Activated T-cell treated with anti-CD3 and anti-CD28 coated beads for 1 hour (primary cell): ENCODE measurements at places on chromosomes 3 and 15.

GRCh38 chr3:15645246-15645645 lies 43.7 kb downstream of the BTD start:
- DNase-seq: no peak

DNA sequence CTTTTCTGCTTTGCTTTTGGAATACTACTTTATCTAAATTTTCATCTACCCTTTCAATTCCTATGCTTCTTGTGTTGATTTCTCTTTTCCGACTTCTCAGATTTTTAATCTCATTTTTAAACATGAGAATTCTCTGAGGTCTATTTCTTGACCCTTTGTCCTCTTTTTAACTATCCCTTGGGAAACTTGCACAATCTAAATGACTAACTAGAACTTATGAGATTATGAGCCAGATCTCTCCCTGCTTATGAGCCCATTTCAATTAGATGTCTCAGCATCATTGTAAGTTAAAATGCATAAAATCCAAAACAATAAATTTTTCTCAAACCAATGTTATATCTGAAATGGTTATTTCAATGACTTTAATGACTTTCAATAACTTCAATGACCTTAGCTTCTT lies 296.9 kb upstream of the AGTR1 start:
- DNase-seq: no peak

- DNase-seq: no peak
Measured at GRCh38 chr15:62164396-62165103, 535 bp downstream of the C2CD4B start.

GRCh38 chr15:74543583-74543982 lies 2.6 kb downstream of the ARID3B start:
- DNase-seq: no peak

DNA sequence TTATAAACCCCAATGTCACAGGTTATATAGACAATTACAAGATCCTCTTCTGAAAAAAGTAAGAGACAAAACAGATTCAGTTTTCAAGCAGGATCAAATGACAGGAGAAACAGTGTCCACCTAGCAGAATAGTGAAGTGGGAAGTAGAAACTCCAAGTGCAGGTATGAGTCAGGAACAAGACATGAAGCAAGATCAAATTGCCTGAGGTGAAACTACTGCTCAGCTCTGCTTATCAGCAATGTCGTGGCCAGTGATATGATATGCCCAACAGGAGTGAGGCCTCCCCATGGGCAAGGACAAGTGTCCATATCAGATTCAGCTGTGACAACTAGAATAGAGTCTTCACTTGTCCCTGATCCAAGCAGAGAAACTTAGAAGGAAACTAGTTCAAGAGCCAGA lies 100.0 kb downstream of the ZMAT3 start:
- no peak for DNase-seq

GRCh38 chr3:186239321-186239720 lies 122.7 kb downstream of the DGKG start:
- DNase-seq: no peak

DNA sequence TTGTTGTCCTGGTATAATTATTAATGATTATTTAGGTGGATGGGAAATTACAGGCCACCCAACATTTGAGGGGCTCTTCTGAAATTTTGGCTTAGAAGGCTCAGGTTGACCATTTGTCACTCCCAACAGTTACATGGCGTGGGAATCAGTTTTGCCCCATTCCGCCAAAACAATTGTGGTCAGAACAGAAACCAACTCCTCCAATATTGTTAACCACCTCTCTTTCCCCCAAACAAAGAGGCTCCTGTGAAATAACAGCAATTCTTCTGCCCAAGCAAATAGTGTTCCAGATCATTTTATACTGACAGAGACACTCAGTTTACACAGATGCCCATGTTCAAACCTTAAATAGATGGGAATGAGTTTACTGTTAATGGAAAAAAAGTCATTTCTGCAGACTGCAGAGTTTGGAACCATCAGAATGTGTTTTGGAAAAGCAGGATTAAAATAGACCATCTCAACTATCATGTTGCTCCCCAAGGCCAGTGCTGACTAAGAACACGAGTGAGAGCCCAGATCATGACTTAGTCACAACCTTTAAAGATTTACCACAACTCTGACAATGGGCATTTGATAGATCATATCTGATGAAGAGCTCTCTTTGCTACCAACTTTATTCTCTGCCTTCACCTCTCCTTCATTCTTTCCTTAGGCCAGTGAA lies 102.1 kb downstream of the DUT start:
- no peak for DNase-seq

- no peak for DNase-seq
Measured at GRCh38 chr3:3101660-3102458, 8.3 kb downstream of the IL5RA start.

GRCh38 chr15:85551221-85551832 lies 170.9 kb downstream of the AKAP13 start:
- no peak for DNase-seq

DNA sequence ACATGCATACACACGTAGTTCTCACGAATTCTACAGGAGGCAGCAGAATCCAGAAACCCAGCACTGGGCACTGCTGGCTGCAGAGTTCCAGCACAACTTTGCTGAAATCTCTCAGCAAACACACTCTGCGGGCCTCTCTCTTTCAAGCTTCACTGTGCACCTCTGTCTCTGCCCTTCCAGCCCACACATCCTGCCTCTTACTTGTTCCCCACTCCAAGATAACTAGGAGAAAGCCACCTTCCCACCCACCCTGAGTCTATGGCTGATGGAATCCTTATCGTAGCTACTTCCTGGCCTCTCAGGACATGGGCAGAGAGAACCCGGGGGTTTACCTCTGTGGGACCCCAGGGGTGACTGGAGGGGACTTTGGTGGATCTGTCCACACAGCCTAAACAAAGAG lies 11.9 kb downstream of the ANP32A start:
- no peak for DNase-seq

- no peak for DNase-seq
Measured at GRCh38 chr3:182435860-182436259, 357.4 kb upstream of the ATP11B start.

DNA sequence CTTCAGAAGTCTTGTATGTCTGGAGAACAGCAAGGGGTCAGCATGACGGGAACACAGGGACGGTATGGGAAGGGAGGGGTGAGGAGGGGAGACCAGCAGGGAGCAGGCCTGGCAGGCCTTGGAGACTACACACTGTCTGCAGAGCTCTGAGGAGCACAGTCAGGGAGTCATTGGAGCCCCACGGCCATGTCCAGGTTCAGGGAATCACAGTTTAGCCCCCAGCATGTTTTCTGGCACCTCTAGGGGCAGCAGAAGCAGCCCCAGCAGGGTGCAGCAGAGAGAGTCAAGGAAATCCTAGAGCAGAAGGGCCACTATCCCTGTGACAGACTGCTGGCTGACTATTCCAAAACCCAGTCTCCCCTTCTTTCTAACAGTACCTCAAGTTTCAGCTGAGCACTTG lies 3.2 kb downstream of the LAMP3 start:
- no peak for DNase-seq

DNA sequence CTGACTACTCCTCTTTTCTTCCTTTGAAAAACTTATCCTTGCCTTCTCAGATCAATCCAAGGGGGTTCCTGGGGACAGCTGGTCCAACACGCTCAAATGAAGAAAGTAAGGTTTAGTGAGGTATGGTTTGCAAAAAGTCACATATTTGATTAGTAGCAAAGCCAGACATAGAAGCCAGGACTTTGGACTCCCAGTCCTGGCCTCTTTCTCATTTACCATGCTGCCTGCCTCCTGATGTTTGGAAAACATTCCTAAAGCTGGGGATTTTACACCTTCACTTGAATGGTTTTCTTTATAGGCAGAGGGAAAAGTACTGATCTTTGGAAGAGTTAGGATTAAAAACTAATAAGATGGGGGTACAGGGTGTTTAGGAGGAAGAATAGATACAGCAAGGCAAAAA lies 14.6 kb downstream of the POPDC2 start:
- DNase-seq: no peak

GRCh38 chr15:56916825-56917477 lies 1.5 kb upstream of the TCF12 start:
- DNase-seq: no peak

DNA sequence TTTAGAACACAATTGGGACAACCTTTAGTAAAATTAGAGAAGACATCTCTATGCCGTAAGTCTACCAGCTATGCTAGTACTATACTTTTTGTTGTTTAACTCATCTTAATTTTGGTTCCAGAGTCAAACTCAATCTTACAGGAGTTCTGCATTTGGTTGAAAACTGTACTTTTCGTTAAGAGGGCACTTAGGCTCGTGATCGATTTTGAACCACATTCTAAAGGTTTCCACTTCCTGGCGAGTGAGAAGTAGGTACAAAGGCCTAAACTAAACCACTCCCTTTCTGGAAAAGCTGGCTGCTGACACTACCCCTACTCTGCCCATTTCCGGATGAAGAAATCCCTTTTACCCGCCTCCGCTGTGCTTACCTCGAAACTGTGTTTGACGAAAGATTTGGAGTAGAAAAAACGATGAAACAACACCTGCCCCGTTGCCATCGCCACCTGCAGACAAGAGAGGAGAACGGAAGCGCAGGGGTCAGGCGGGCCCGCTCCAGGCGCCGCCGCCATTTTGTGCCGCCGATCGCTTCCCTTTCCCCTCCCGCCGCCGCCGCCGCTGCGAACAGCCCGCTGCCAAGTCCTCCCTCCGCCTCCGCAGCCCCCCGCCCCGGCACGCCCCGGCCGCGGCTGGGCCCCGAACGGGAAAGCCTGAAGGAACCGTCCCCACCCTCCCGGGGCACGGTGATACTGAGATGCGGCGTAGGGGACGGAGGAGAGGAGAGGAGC lies 748 bp downstream of the CCNL1 start:
- peak; percentile 62 for DNase-seq

DNA sequence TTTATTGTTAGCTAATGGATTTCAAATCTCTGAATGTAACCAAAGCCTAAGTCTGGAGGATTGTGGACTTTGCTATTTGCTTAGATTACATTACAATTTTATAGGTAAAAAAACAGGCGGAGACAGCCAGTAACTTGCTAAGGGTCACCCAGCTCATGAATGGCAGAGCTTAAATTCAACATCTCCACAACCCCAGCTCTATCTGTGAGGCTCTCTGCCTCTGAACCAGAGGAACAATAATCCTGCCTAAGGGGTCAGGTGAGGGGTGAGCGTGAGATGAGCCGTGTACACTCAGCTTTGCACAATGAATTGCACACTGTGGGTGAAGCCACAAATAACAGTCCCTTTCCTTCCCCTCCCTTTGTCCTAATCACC lies 69.8 kb upstream of the SPATA12 start:
- DNase-seq: no peak

DNA sequence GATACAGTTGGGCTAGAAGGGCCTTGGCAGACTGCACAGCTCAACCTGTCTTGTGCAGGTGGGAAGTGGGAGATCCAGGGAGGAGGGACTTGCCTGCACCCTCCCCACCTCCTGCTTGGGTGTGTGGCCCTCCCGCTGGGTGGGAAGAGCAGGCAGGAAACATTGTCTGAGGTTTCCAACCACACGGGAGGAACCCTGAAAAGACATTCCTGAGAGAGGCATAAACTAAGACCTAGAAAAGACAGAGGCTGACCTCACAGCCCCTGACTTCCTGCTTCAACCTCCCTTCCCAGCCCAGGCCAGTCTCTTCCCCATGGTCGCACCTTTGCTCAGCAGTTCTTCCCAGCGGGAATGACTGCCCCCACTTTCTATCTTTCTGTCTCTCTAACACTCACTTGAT lies 46.3 kb upstream of the INSYN1 start:
- no peak for DNase-seq

DNA sequence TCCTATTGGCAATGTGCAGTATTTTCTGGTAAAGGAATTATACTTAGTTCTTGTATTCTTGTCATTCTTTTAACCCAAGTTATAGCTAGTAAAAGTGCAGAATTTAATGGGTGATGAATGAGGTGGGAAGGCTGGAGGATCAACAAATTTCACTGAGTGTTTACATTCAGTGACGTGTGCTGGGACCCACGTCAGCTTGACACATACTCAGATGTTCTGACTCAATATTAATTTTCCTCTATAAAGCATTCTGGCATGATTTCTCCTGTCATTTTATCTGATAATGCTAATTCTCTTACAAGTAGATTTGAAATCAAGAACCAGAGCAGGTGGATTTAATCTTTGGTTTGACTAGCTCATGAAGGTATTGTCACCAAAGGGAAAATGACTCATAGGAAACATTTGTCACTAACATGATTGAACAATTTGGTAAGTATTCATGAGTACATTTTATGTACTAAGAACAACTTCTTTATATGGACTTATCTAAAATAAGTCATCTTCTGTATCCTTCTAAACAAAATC lies 71.0 kb upstream of the SYNPR start:
- DNase-seq: no peak

DNA sequence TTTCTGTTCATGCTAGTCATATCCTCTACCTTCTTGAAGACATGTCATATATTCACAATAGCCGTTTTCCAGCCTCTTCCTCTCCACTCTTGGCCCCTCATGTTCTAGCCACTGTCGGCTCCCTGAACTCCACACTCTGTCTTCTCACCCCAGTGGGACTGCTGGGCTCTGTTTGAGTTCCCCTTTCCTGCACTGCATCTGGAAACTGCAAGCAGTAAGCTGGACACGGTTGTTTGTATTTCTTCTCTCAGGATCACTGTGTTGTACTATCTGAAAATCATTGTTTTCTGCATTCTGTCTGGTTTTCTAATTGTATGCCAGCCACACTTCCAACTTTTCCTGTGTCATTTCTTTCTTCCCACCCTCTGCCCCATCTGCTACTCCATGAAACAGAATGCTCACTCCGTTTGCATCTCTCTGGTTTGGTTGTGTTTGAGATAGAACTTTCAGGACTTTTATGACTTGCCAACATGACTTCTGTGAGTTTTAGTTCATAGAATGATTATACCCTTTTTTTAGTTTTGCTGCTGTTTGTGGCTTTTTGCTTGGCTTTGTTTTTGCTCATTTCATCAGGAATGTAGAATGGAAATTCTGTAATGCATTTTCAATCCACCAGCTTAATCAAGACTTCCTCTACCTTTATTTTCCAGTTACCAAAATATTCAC lies 192.3 kb downstream of the PLCL2 start:
- DNase-seq: no peak

- no peak for DNase-seq
Measured at GRCh38 chr3:195201295-195201694, 69.7 kb downstream of the XXYLT1 start.

GRCh38 chr15:66775127-66776105 lies 73.4 kb downstream of the SMAD6 start:
- no peak for DNase-seq

GRCh38 chr3:40680685-40681657 lies 156.2 kb downstream of the ZNF621 start:
- DNase-seq: no peak

GRCh38 chr3:47348411-47349154 lies 32.2 kb upstream of the PTPN23 start:
- no peak for DNase-seq
